CD8-positive, alpha-beta memory T cell (primary cell): ENCODE measurements at places on chromosomes 2 and 18.

GRCh38 chr2:217167531-217167930, 307.7 kb upstream of the TNP1 start:
- no peak for DNase-seq

DNA sequence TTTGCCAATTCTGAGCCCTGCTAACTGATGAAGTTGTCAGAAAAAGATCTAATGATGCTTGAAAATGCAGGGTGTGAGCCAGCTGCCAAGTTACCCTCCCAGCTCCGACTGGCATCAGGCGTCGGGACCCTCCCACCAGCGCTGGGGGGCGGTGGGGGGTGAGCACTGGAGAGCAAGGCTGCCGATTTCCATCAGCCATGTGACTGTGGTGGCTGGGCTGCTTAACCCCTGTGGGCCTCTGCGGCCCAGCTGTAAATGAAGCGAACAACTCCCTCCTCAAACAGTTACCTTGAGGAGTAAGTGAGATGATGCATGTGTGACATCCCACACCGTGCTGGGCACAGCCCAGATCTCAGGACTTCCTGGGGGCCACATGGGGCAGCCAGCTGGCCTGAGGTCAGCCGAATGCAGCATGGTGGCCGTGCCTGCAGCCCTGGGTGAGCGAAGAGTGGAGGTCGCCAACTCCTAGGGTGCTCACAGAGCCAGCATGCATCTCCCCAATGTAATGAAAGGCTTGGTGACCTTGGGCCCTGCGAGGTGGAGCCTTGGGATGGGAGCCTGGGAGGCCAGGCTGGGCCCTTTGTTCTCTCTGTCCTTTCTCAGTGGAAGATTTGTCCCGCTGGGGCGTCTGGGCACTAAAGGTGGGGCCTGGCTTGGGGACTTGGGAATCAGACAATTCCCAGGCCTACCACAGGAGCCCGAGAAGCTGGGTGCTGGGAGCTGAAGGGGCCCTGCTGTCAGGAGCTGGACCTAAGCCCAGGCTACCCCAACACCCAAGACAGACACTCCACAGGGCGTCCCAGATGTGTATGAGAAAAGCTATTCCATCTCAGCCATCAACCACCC, 25.1 kb downstream of the CIB4 start:
- no peak for DNase-seq

- no peak for DNase-seq
Measured at GRCh38 chr2:59703796-59704195, 849.7 kb downstream of the BCL11A start.

DNA sequence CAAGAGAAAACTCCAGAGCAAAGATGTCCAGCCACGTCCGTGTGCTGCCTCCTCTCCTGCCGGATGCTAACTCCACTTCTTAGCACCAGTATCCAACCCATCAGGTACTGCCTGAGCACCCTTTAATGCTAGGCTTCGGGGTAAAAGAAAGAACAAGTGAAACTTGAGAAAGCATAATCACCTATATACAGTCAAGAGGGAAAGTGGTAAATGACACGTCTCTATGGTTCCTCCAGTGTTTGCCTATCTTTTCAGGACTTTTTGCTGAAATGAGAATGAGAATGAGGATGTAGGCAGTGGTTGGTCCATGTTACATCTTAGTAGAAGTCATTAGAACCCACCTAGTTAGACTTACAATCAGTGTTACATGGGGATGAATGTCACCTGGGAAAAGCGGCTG, 47.9 kb downstream of the EPHA4 start:
- no peak for DNase-seq

- DNase-seq = no peak
Measured at GRCh38 chr18:70332694-70333093, 43.8 kb downstream of the SOCS6 start.

GRCh38 chr18:11468120-11468519, 141.3 kb upstream of the SLC35G4 start:
- no peak for DNase-seq

GRCh38 chr2:232955856-232956255, 57.2 kb downstream of the NGEF start:
- DNase-seq = no peak

GRCh38 chr2:164661349-164661748, 40.1 kb upstream of the GRB14 start:
- DNase-seq = no peak

DNA sequence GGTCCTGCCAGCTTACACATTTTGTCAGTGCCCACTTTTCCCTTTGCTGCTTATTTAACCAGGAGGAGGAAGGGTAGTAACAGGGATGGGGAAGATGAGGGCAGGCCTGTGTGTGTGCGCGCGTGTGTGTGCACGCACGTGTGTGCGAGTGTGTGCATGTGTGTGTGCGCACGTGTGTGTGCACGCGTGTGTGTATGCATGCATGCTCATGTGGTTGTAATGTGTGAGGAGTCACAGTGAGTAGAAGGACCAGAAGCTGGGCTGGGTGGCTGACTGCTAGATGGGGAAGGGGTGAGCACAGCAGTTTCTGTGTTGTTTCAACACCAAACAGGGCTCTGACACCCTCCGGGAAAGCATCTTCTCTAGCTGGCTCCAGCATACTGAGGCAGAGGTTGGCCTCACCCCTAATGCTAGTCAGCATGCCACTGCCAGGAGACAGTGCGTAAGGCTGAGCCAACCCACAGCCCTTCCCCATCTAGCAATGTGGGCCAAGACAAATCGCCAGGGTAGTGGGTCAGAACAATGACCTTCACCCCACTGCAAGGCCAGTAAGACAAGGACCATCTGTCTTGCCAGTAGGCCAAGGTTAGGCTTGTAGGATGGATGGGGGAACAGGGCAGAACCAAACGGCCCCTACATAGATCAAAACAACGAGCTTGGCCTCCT, 218.7 kb upstream of the SMAD2 start:
- DNase-seq = no peak

- no peak for DNase-seq
Measured at GRCh38 chr18:63753676-63754075, 21.5 kb upstream of the SERPINB7 start.

- no peak for DNase-seq
Measured at GRCh38 chr18:14949800-14950664, 202.1 kb downstream of the ANKRD30B start.

GRCh38 chr2:176148751-176149421, 2.5 kb upstream of the HOXD4 start:
- DNase-seq = no peak

GRCh38 chr18:7147399-7147798, 29.8 kb upstream of the LAMA1 start:
- DNase-seq = no peak

DNA sequence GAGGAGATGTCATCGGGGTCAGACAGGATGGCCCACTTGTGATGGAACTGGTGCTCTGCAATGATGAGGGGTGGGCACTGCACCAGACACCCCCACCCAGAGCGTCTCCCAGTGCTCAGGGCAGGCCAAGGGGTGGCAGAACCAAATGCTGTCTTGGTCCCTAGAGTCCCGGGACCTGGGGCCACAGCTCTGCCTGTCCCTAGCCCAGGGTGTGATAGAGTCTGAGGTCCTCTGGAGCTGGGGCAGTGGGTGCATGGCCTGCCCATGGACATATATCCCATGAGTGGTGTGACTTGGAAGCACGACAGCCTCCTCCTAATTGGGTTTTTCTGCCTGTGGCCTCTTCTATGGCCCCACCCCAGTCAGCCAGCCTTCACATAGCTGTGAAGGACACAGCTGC, 6.7 kb upstream of the OTOF start:
- DNase-seq = no peak

GRCh38 chr18:2508678-2509077, 62.6 kb downstream of the METTL4 start:
- DNase-seq = no peak

DNA sequence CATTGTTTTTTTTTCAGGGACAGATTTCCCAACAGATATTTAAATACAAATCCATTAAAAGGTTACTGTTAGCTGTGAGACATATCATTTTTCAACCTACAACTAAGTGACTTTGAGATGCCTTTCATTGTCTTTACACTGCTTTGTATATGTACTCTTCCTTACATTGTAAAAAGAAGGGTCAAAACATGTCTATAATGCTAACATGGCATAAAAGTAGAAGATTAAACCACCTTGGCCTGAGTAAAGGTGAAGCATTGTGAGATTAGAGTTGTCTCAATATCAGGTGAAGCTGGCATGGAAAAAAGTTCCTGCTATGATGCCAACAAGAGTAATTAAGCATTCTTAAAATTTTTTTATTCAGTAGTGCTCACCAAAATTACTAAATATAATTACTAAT, 1508.5 kb upstream of the NXPH2 start:
- no peak for DNase-seq

DNA sequence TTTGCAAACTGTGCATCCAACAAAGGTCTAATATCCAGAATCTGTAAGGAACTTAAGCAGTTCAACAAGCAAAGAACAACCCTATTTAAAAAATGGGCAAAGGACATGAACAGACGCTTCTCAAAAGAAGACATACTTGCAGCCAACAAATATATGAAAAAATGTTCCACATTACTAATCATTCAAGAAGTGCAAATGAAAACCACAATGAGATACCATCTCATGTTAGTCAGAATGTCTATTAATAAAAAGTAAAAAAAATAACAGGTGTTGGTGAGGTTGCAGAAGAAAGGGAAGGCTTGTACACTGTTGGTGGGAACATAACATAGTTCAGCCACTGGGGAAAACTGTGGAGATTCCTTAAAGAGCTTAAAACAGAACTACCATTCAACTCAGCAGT, 126.2 kb downstream of the NAT8 start:
- DNase-seq = no peak

DNA sequence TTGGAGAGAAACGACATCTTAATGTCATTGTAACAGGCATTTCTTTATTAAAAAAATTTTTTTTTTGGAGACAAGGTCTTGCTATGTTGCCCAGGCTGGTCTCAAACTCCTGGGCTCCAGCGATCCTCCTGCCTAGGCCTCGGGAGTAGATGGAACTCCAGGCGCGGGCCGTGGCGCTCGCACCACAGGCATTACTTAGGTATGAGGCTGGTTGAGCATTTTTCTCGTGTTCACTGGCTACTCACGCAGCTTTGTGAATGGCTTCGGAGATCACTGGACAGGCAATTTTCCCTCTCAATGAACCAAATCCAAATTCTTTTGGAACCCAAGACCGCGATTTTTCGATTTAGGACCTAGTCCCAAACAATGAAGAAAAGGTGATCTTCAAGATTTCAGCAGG, 795 bp upstream of the TCF7L1 start:
- DNase-seq = no peak

DNA sequence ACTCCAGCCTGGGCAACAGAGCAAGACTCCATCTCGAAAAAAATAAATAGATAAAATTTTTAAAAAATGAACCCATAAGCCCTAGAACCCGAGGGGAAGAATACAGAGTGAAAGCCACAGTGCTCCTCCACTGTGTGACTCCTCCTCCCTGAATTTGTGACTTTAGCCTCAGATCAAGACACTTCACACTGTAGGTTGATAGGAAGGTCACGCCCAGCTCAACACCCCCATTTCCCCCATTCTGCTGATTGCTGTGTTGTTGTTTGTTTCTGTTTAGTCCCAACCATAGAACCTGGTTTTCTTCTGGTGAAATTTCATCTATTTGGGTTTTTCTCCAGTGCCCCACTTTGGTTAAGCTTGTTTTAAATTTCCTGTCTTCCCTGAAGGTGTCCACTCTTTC, 102.2 kb downstream of the VIT start:
- DNase-seq = no peak

GRCh38 chr18:49193252-49193651, 242.5 kb upstream of the SMAD7 start:
- DNase-seq = no peak

GRCh38 chr2:7755879-7756278, 838.7 kb downstream of the RNF144A start:
- DNase-seq = no peak

- no peak for DNase-seq
Measured at GRCh38 chr18:5982332-5982731, 87.0 kb upstream of the TMEM200C start.

GRCh38 chr2:235025800-235026536, 74.2 kb downstream of the SH3BP4 start:
- no peak for DNase-seq

GRCh38 chr2:209976698-209977385, 25.6 kb upstream of the RPE start:
- no peak for DNase-seq

GRCh38 chr2:222859786-222860612, 837 bp upstream of the ACSL3 start:
- DNase-seq = peak; percentile 1

- no peak for DNase-seq
Measured at GRCh38 chr2:29775937-29776336, 145.4 kb downstream of the ALK start.

- no peak for DNase-seq
Measured at GRCh38 chr2:19988600-19988999, 1.3 kb downstream of the WDR35 start.
